Activated CD4-positive, alpha-beta memory T cell treated with anti-CD3 and anti-CD28 coated beads for 36 hours (primary cell): ENCODE measurements at places on chromosomes 3 and 15.

DNA sequence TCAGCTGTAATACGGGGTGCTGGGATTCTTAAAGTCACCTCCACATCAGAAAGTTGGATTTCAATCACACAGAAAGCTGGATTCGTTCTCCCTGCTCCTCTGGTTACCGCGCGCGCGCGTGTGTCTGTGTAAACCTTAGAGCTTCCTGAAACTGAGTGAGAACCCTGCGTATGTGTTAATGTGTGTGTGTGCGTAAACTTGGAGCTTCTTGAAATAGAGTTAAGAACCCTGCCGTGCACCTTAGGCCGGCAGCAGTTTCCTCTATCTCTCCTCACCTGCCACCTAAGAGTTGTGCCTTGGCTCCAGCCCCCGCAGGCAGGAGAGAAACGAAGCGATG, 531 bp downstream of the LZTFL1 start:
- H3K4me3 ChIP-seq: peak overlapping the region; percentile 88
- H3K4me1 ChIP-seq: peaks cover 11% of the 10 kb centered on the region
- H3K27ac ChIP-seq: peak overlapping the region; percentile 64
- H3K27me3 ChIP-seq: no peaks in the 10 kb centered on the region
- no peaks in the 10 kb centered on the region for H3K36me3 ChIP-seq

DNA sequence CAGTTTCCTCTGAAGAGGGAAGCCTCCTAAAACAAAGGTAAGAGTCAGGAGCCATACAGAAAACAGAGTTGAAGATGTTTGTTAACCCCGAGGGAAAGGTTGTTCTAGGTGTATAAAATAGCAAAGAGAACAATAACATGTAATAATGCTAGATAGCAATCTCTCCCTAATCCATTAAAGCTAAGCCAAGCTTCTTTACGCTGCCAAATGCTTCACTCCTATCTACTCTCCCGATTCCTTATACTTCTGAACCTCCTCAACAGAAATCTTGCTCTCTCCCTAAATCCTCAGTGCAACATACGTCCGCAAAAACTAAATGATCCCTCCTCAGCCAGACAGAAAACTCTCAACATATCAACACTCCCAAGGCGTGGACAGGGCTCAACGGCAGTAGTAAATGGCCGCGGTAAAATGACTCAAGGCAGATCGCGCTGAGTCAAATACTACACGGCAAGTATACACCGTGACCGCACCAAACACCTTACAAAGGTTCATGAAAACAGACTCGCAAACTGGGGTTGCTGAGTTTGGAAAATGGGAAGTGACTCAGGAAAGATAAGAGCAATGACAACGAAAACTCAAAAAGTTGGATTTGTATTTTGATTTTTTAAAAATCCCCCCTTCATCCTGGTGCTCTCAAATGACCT, 682 bp downstream of the CLDND1 start:
- no peaks in the 10 kb centered on the region for H3K27me3 ChIP-seq
- H3K4me1 ChIP-seq: peaks cover 66% of the 10 kb centered on the region
- peaks cover 49% of the 10 kb centered on the region for H3K36me3 ChIP-seq
- peak; percentile 81 for DNase-seq

DNA sequence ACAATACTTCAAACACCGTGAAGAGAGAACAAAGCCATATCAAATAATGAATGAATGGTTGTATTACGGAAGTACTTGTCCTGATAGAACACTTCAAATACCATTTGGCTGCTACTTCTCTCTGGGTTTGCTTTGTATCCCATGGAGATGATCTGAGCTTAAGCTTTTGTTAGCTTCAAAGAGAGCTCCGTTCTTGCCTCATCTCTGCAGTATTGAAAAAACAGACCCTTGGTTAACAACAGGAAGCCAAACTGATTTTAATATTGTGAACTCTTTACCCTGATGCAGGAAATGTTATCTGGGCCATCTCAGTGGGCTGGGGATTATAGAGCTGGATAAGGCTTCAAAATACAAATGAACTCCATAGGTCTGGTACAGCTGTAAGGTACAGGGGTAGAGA, 101.0 kb downstream of the CHL1 start:
- no peaks in the 10 kb centered on the region for H3K27me3 ChIP-seq
- DNase-seq: no peak
- no peaks in the 10 kb centered on the region for H3K4me1 ChIP-seq
- no peak overlapping the region for H3K4me3 ChIP-seq

DNA sequence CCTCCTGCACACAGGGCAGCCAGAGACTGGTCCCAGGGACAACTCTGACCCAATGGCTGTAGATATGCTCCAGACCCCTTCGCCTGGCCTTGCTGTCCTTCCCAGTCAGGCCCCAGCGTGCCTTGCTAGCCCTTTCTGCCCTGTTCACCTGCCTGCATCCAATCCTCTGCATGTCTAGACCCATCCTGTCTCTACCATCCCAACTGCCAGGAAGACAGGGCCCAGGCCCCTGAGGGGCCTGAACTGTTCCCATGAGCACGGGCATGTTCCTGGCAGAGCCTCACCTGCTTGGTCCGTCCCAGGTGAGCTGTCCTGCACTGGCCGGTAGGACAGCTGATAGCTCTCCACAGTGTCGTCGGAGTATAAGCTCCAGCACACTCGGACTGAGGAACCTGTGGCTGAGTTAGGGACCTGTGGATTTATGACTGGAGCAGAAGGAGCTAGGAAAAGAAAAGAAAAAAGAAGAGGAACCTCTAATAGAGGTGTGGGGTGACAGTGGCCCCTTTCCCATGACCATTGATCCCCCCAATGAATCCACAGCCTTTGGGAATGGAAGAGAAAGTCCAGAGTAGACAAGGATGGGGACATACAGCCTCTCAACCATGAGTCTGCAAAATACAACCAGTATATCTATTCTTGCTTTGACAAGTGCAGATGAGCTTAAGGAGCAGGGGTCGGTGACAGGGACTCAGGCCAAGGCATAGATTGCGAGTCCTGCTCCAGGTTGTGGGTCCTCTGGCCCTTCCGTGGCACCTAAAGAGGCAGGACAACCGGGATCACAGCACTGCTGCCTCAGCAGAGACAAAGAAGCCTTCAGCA, 33.9 kb downstream of the FSD2 start:
- no peaks in the 10 kb centered on the region for H3K4me1 ChIP-seq
- no peaks in the 10 kb centered on the region for H3K27me3 ChIP-seq
- no peak overlapping the region for H3K27ac ChIP-seq
- peaks cover 3% of the 10 kb centered on the region for H3K36me3 ChIP-seq
- no peak overlapping the region for H3K4me3 ChIP-seq

DNA sequence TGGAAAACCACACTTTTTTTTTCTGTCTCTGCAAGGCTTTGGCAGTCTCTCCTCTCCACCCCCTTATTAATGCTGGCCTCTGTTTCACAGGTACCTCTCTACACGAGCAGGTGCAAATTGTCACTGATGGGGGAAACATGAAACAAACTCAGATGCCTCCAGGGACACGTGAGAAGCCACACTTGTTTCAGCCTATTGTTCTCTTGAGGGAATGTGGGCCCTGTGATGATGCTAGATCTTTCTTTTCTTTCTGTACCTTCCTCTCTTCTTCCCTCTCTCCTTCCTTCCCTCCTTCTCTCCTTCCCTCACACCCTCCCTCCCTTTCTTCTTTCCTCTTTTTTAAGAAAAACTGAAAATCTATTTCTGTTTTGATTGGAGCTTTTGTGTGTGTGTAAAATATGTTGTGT, 5.7 kb upstream of the BLM start:
- no peak overlapping the region for H3K4me3 ChIP-seq
- peaks cover 3% of the 10 kb centered on the region for H3K36me3 ChIP-seq
- no peak for DNase-seq
- H3K27ac ChIP-seq: no peak overlapping the region
- H3K4me1 ChIP-seq: peaks cover 8% of the 10 kb centered on the region

DNA sequence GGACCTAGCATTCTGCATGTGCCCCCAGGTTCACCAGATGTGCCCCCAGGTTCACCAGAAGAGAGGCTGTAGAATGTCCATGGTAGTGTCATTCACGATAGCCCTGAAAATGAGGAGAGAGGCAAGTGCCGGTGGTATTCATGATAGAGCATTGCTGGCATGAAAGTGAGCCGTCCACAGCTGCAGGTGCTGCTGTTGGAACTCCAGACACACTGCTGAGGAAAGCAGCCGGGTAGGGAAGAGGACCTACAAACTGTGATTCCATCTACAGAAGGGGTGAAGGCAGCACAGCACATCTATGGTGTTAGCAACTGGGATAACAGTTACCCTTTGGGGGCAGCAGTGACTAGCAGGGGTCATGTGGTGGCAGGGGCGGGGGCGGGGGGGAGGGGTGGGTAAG, 125.0 kb upstream of the PLXNA1 start:
- peaks cover 4% of the 10 kb centered on the region for H3K36me3 ChIP-seq
- no peaks in the 10 kb centered on the region for H3K4me1 ChIP-seq
- DNase-seq: no peak
- H3K27me3 ChIP-seq: no peaks in the 10 kb centered on the region
- H3K27ac ChIP-seq: no peak overlapping the region
- H3K4me3 ChIP-seq: no peak overlapping the region

DNA sequence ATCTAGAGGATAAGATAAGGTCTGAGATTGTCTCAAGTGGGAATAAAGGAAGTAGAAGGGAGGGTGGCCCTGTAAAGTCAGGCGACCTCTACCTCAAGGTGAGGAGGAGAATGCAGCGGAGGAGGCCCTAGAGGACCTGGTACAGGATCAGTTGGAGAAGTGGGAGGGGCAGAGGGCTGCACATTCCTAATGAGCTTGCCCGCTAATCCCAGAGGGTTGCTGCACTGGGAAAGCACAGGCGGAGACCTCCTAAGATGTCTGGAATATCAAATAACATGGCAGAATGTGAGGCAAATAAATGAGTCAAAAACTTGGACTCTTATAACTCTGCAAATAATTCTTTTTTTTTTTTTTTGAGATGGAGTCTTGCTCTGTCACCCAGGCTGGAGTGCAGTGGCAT, 30.2 kb upstream of the VPS8 start:
- no peaks in the 10 kb centered on the region for H3K36me3 ChIP-seq
- H3K4me1 ChIP-seq: peaks cover 21% of the 10 kb centered on the region
- H3K27ac ChIP-seq: no peak overlapping the region
- no peak overlapping the region for H3K4me3 ChIP-seq
- DNase-seq: no peak

GRCh38 chr3:119085070-119085439, 50.4 kb upstream of the IGSF11 start:
- peaks cover 5% of the 10 kb centered on the region for H3K27me3 ChIP-seq
- H3K4me1 ChIP-seq: no peaks in the 10 kb centered on the region
- H3K27ac ChIP-seq: no peak overlapping the region
- no peaks in the 10 kb centered on the region for H3K36me3 ChIP-seq
- no peak for DNase-seq

GRCh38 chr3:45168451-45168850, 22.3 kb upstream of the CDCP1 start:
- no peak overlapping the region for H3K27ac ChIP-seq
- no peaks in the 10 kb centered on the region for H3K36me3 ChIP-seq
- no peak for DNase-seq
- H3K4me1 ChIP-seq: peaks cover 24% of the 10 kb centered on the region

DNA sequence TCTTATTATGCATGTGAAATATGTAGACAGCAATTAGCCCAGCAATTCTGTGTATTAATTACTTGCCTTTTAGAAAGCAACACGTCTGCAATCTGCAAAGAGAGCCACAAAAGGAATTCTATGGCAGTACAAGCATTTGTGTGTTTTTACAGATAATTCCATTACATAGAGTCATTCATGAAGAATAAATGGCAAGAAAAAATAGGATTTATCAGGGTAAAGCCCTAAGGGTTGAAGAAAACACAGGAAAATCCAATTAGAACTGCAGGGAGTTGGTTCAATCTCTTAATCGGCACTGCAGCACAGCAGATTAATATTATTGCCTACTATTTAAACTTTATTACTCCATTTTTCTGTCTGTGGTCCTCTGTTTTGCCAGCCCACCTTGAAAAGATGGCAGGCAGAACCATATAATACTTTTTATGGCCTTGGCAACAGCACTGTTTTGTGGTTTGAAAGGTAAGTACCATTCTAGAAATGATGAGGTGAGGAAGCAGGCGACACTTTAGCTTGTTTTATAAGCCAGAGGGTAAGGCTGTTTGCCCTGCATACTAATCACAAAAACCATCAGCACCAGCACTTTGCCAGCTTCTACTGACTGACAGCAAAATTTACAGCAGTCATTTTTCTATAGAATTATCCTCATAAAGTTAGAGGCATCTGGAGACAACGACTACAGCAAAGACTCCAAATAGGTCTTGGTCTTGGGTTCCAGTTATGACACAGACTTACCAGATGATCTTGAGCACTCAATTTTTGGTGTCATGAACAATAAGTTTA, 638.2 kb upstream of the NAALADL2 start:
- no peaks in the 10 kb centered on the region for H3K36me3 ChIP-seq
- DNase-seq: no peak
- H3K27me3 ChIP-seq: no peaks in the 10 kb centered on the region
- H3K27ac ChIP-seq: no peak overlapping the region

GRCh38 chr3:155556531-155556930, 188.3 kb downstream of the PLCH1 start:
- no peak overlapping the region for H3K27ac ChIP-seq
- H3K27me3 ChIP-seq: no peaks in the 10 kb centered on the region
- no peak overlapping the region for H3K4me3 ChIP-seq
- DNase-seq: no peak

DNA sequence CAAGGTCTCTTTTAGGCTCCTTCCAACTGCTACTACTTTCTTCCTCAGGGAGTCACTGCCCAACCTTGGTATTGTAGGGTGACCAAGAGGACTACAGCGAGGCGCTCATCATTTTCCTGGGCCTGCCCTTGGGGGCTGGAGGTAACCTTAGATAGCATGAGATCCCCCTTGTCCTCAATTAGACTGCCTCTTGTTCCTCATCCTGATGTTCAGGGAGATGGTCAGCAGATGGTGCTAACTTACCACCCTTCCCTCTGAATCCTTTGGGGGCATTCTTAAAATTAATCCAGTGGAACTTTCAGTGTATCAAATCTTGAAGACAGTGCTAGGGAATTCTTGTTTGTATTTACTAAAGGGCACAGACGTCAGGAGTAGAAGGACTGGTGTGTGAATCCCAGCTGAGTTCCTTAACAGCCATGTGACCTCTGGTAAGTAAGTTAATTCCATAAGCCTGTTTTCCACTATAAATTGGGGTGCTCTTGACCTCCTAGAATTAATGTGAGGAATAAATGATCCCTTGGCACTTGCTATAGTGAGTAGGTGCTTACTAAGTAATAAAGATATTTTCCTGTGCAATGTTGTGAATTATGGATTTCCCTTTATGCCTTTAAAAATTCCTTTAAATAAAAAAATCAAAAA, 4.1 kb upstream of the CLPX start:
- H3K36me3 ChIP-seq: peaks cover 2% of the 10 kb centered on the region
- H3K27ac ChIP-seq: no peak overlapping the region
- DNase-seq: peak; percentile 24
- no peaks in the 10 kb centered on the region for H3K27me3 ChIP-seq
- H3K4me1 ChIP-seq: peaks cover 7% of the 10 kb centered on the region
- no peak overlapping the region for H3K4me3 ChIP-seq

DNA sequence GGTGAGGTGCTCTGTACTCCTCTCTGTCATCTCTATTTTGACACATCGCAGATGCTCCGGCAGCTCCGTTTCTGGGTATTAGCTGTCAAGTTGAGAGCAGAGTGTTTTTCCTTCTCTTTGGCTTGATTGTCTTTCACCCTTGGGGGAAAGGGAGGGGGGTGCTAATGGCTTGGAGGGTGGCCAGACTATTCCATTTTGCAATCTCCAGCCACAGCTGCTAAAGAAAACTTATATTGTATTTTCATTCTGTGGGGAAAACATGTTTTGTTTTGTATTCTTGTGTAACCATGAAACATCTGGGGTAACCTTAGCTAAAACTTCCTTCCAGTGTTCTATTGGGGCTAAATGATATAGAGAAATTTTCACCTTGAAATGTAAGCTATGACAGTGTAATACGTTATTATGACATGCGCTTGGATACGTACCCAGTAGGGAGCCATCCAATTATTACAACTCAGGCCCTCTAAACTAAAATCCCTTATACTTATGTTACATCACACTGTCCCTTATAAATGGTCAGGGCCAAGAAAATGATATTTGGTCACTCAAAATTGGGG, 14.0 kb upstream of the LARP6 start:
- H3K4me3 ChIP-seq: no peak overlapping the region
- H3K27me3 ChIP-seq: peaks cover 5% of the 10 kb centered on the region
- DNase-seq: no peak
- no peaks in the 10 kb centered on the region for H3K4me1 ChIP-seq
- H3K36me3 ChIP-seq: no peaks in the 10 kb centered on the region
